ENCODE measurements at places on chromosomes 1 and 21.
A peak's percentile ranks its signal among the peaks of the same experiment; 100 is the strongest.

GRCh38 chr1:190908246-190908645 is 430.6 kb upstream of the BRINP3 start:
- DNase-seq, result no peak

- DNase-seq, result no peak
Measured at GRCh38 chr1:165119086-165119485, 237.4 kb downstream of the LMX1A start.

DNA sequence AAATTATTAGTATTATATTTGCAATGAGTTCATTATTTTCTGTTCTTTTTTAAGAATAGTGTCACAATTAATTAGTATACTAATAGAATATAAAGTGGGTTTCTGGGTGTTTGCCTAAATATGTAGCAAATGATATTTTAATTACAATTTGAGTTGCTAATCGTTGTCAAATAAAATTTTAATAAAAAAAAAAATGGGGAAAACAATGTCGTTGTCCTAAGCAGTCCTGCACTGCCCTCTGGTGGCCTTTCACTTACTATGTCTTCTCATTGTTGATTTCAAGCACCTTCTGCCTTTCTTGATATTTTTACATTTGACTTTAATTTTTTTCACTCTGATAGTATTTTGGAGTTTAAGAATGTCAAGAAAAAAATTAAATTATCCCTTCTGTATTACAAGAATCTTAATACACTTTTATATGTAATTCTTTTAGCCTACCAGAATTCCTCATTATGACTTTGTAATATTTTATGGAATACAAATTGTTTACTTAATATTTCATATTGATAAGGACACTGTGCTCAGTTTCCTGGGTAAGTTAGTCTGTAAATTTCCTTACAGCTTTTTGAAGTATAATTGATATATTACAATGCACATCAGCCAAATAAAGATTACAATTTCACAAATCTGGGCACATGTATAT is 104.5 kb upstream of the FMN2 start:
- DNase-seq, result peak; percentile 53

GRCh38 chr1:55456971-55457370 is 241.8 kb upstream of the USP24 start:
- no peak for DNase-seq

DNA sequence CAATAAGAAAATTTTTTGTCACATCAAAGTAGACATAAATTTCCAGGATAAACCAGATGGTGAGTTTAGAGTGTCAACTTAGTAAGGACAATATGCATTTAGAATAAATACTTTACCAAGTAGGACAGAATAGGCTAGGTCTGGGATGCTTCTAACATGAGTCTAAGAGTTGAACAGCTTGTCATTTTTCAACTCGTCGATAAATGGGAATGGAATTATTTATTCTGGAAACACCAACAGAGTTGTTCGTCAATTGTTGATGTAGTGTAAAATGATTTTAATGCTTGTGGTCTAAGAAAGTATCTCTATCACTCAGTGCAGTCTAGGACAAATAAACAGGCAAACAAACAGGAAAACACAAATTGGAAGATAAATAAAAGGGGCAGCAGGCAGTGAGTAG is 358.4 kb upstream of the ST6GALNAC5 start:
- DNase-seq, result no peak

DNA sequence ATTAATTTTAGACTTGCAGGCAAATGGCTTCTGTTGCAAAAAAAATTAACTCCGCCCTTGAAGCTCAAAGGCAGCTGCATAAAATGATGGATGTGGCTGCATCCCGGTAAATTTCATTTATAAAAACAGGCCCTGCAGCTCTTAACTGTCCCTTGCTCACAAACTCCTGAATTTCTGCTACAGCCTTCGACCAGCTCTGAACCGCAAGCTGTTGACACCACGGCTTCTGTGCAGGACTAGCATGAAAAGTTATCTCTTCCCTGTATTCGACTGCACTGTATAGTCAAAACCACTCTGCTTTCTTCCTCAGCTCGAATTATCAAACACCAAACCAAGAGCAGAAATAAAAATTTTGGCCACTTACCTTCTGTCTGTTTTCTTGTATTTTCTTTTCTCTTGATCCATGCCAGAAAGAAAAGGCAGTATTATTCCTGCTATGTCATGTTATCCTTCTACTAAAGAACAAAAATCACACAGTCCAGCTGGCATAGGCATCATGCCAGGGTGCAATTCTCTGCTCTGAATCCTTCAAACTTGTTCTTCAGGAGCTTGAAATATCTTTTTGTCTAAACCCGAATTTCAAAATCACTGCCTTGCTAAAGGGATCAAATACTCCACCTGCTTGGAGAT is 195.5 kb upstream of the NCAM2 start:
- no peak for DNase-seq

DNA sequence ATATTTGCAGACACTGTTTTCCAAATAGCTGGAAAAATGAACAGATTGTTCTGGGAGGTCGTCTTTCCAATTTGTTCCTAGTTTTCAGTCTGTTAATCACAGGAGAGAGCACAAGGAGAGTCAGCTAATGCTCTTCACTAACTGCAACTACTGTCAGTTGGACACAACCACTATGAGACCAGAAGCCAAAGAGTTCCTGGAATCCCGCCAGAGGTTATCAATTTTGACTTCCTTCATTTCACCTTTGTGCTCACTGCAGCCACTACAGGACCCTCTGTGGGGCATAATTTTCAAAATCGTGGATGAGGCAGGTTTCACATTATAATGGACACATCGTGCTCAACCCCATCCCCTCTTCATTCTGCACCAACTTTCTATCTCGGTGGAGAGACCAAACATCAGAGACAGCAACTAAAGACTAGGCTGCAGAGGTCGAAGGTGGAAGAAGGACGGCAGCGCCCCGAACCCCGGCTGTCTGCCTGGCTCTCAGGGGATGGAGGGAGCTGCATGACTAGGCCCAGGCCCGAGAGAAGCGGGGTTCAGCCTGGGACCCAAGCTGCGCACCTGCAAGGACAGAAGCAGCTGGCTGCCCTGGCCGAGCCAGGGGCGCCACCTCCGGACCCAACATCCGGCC is 602 bp downstream of the KIAA0319L start:
- DNase-seq, result no peak

DNA sequence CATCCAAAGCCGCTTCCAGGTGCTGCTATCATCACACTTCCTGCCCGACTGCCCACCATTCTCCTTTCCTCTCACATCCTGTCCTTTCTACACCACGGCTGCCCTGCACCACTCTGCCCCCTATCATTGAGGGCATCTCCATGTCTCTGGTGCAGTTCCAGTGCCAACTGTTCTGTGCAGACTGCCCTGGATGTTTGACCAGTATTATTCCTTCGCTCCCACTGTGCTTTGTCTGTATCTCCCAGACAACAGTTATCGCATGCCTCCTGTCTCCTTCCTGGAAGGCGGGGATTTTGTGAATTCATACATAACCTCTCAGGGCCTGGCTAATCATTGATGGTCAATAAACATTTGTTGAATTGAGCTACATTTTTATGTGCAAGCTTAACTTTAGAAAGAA is 63.6 kb upstream of the GNG12 start:
- DNase-seq, result no peak

DNA sequence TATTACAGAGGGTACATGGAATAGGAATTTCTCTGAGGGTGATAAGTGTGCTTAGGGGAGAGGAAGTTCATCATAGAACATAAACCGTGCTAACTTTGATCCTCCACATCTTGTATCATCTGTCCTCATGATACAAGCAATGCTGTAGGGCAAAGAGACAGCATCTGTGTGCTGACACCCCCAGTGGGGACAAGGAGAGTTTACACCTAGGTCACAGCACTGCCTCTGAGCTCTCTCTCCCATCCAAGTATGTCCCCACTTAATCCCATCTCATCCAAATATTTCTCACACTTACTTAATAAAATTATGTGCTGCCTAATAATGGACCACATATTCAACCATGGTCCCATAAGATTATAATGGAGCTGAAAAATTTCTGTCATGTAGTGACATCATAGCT is 4.3 kb upstream of the TEDDM1 start:
- no peak for DNase-seq

Measured in nephron progenitor cell (in vitro differentiated cells).